ENCODE measurements at places on chromosomes 5 and 9. TPM values are rescaled to one million over a fixed set of nuclear protein-coding genes. Genes with fewer than 3 reads are reported as not detected.

PCDHA1 gene
- not detected for total RNA-seq

- no peak for DNase-seq
Measured at GRCh38 chr9:133631111-133631510, 5.1 kb upstream of the DBH start.

DNA sequence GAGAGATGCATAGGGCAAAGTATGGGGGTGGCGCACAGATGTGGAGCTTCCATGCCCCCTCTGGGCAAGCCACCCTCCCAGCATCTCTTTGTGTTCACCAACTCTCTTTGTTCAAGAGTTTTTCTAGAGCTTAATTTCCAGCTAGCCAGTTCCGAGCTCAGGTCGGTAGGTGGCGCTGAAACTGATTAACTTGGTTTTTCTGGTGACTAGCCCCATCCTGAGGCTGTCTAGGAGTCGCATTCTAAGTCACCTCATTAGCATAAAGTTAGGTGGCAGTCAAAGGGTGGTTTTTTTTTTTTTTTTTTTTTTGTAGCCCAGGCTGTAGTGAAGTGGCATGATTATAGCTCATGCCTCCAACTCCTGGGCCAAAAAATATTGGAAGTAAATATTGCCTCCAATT is 476.4 kb downstream of the KDM4C start:
- DNase-seq, result peak; percentile 52

DNA sequence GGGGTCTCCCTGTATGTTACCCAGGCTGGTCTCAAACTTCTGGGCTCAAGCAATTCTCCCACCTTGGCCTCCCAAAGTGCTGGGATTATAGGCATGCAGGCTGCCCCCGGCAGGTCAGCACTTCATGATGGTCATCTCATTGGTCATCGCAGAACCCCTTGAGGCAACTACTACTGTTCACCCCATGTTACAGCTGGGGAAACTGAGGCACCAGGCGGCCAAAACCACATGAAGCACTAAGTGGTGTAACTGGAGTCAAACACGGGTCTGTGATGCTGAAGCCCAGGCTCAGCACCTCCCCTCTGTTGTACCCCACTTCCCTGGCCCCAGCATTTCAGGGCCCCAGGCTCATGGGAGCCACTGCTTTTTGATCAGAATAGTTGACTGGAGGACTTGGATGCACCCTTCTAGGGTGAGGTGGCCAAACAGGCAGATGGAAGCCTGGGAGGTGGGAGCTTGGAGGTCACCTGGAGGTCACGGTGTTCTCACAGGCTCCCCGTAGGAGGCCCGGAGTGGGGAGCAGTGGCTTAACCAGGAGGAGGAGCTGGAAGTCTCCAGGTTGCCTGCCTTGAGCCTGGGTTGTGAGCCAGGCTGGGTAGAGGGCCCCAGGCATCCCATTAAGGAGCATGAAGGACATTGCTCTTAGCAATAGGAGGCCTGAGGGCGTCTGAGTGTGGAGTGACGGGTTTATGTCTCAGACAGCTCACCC is 57.3 kb upstream of the RPL26L1 start:
- DNase-seq, result no peak

MAP3K1 gene
- total RNA-seq, result 44.1 TPM

Data from HepG2 (cell line).